Naive thymus-derived CD8-positive, alpha-beta T cell (primary cell): ENCODE measurements at places on chromosomes 6 and 20.

DNA sequence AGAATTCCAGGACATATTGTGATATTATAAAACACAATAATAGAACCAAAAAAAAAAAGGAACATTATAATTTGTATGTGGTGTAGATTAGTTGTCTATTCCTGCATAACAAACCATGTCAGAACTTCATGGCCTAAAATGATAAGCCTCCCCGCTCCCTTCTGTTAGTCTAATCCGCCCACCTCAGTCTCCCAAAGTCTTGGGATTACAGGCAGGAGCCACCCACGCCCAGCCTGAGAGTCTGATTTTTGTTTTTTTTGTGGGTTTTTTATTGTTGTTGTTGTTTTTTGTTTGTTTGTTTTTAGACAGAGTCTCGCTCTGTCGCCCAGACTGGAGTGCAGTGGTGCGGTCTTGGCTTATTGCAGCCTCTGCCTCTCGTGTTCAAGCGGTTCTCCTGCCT is 61.1 kb upstream of the C20orf144 start:
- DNase-seq: no peak

GRCh38 chr6:55713436-55713835 is 134.4 kb upstream of the HMGCLL1 start:
- no peak for DNase-seq

DNA sequence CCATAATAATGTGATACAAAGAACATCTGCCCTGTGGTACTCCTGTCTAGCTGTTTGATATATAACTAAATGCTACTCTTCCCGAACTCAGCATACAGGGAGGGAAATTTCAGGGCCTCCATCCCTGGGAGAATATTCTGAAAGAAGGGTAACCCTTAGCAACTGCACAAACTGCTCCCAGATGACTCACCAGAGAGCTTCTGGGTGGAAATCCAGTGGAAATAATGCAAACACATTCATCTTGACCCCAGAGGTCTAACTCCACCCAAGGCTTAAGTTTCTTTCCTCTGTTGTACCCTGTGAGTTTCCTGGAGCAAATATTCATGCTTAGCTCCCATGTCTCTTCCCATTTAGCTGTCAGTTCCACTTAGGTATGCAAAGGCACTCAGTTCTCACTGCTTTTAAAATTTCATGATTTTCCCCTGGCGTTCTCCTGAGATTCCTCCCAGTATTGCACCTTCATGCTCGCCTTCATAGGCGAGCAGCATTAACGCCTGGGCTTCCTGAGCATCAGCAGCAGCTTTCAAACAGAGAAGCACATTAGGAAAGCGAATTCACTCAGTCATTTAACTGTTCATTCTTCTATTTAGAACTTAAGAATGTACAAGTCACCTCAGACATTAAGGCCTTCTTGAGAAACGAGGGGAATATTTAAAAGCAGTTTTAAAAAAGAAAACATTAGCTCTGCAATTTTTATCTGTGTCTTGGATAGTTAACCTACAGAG is 43.8 kb upstream of the LAMA4 start:
- no peak for DNase-seq

DNA sequence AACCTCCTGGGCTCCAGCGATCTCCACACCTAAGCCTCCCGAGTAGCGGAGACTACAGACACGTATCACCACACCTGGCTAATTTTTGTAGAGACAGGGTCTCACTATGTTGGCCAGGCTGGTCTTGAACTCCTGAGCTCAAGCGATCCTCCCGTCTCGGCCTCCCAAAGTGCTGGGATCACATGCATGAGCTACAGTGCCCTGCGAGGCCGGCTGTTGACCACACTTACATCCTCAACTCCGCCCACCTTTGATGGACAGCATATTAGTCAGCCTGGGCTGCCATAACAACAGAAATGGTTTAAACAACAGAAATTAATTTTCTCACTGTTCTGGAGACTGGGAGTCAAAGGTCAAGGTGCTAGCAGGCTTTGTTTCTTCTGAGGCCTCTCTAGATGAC is 107.7 kb downstream of the JPH2 start:
- DNase-seq: no peak

GRCh38 chr20:56504373-56505005 is 20.1 kb upstream of the FAM209A start:
- peak; percentile 19 for DNase-seq

GRCh38 chr20:675033-675452 is 559 bp downstream of the SCRT2 start:
- no peak for DNase-seq

- DNase-seq: peak; percentile 44
These were observed 3.5 kb downstream of the GNMT start for GRCh38 chr6:42963855-42964605.

DNA sequence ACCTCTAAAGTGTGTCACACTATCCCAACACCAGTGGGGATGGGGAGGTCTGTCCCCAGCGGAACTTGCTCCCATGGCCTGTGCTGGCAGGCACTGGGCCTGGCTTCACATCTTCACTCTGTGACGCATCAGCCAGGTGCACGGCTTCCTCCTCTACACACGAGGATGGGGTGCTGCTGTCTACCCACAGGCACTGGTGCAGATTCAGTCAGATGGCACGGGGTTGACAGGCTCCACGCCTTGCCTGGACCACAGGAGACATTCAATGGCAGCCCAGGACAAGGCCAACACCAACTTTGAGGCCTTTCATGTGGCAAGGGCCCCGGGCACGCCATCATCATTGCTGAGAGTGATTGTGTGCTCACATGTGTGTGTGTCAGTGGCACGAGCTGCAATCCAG is 92.4 kb downstream of the TMEM242 start:
- no peak for DNase-seq

DNA sequence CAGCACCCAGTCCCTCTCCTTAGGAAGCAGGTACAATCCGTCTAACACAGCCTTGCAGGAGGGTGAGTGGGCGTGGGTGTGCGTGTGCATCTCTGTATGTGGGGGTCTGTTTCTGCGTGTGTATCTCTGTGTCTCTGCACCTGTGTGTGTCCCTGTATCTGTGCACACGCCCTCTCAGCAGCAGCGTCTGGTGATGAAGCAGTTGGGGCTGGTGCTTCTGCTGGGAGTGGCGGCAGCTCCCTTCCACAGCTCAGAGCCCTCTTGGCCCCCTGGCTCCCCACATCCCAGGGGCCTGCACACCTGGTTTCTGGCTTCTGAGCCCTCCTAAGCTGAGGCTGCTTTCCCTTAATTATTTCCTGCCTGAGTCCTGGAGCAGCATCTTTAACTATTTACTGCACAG is 49.5 kb upstream of the CCDC167 start:
- no peak for DNase-seq

DNA sequence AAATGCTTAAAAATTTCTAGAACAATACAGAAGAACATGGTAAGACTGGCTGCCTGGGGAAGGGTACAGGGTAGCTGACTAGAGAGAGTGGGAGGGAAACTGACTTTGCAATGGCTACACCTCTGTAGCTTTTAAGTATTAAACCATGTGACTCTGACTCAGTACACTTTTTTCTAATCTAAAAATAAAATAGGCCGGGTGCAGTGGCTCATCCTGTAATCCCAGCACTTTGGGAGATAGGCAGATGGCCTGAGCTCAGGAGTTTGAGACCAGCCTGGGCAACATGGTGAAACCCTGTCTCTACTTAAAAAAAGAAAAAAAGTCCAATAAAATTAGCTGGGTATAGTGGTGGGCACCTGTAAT is 18.5 kb downstream of the ATP9A start:
- DNase-seq: no peak

DNA sequence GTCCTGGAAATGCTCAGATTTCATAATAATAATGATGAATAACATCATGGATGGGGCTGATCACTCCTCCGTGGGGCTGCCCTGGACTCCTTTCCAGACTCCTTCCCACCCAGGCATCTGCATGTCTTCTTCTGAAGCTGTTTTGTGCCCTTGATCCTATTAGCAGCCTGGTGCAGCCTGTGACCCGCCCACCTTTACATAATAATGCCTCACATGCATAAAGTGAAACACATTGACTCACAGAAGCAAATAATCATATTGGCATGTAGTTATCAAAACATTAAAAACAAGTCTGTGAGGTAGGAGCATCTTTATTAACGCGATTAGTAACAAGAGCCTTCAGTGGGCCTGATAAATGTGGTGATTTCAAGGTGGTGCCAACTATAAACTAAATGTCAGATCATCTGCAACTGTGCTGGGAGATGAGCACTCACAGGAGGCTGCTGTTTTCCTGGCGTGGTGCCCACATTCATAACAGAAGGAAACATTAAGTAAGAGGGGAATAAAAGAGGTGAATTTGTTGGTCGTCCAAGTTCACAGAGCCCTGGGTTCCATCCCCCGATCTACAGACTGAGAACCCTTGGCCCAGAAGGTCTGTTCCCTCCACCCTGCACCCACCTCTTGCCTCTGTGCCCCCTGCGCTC is 344.7 kb downstream of the CDH4 start:
- no peak for DNase-seq

GRCh38 chr20:46558511-46558959 is 8.1 kb upstream of the OCSTAMP start:
- no peak for DNase-seq

DNA sequence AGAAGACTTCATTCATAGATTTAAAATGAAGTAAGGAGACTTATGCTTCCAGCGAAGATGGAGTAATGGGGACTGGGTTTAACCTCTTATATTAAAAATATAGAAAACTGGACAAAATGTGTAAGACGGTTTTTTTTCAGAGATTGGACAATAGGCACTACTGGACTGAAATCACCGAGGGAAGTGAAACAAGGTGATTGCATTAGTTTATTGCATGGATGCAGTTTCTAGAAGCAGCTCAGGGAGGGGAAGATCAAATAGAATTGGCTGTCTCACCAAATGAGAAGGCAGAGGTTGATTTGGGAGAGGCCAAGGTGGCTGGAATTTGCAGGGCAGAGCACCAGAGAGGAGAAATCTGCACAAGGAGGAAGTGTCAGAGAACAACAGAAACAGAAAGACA is 162.6 kb downstream of the DNAH8 start:
- DNase-seq: no peak

DNA sequence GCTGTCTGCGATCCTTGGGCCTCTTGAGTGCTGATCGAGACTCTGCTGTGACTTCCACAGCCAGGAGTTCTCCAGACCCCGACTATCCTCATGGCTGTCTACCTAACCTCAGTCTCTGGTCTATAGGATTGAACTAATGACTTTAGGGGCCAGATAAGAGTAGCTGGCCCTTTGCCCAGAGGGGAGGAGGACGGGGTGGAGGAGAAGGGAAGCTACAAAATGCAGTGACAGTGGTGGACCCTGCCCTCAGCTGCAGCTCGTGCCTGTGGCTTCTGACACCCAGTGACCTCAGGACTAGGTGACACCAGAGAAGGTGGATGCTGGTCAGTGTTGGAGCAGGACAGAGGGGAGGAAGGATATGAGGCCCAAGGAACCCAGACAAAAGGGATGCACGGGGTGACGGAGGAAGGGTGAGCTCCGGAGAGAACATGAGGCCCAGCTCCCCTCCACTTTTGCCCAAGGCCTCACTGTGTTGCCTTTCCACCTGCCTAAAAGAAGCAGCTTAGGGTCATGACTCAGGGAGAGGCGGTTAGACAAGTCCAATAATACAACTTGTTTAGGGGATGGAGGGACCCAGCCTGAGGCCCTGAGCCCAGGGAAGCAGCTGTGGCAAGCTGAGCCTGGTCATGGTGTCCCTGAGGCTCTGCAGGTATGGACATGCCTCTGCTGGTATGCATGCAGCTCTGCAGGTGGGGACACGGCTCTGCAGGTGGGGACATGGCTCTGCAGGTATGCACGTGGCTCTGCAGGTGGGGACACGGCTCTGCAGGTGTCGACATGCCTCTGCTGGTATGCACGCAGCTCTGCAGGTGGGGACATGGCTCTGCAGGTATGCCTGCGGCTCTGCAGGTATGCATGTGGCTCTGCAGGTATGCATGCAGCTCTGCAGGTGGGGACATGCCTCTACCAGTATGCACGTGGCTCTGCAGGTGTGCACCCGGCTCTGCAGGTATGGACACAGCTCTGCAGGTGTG is 67.7 kb downstream of the SYNJ2 start:
- no peak for DNase-seq

- peak; percentile 56 for DNase-seq
These were observed at the start of gene TSHZ2 for GRCh38 chr20:52972190-52972937. TSS of gene TSHZ2 (plus strand) at chr20:52972358. CDS start at chr20:52973294, 936 bp downstream.

DNA sequence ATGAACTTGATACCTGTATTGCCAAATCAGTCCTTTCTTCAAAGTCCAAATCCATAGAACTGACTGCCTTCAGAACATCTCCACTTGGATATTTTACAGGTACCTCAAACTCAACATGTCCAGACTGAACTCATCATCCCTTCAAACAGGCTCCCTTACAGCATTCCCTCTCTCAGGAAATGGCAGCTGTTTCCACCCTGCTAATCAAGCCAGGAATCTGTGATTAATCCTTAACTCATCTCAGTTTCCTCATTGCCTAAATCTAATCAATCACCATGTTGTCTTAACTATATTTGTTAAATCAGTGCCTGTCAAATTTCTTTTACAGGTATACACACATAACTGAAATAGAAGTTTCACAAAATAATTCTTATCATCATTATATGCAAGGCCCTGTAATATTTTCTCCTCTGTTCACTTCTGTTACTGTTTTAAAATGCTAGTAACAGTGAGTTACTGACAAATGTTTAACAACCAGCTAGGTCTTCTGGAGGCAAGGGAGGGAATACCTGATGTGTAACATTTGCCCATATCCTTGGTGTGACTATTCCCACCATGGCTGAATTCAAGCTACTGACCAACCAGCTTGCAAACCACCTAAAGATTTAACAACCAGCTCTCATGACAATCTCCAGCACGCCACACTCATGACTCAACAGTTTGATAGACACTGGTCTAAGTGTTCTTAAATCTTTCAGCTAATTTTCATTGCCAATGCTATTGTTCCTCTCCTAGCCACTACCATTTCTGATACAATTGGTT is 124.9 kb downstream of the ADAT2 start:
- DNase-seq: no peak

DNA sequence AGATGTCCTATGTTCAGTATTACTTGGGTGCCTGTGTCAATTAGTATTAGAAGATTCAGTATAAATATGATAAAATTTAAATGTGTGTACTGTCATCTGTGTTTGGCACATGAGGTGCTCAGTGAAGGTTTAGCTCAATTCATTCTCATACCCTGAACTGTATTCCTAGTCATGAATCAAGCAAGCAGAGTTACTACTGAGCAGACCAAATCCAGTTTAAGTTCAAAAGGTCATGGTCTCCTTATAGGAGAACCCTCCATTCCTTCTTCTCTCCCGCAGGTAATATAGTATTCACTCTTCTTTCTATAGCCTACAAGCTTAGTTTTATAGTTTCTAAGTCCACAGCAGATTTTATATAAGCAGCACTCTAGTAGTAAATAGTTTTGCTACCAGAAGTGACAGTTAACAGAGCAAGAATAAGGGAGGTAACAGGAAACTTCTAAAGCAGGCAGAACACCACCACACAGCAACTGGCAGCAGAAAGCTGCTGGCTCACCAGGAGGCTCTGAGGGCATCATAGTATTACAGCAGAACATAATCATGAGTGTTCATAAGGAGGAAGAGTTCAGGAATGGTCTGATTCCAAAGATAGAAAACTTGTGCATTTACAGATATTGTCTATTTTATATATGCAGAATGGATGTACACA is 133.2 kb downstream of the SLC16A10 start:
- DNase-seq: no peak
